Motor neuron (in vitro differentiated cells): ENCODE measurements at places on chromosomes 1 and 21. TPM values are rescaled to one million over a fixed set of nuclear protein-coding genes. Genes with fewer than 3 reads are reported as not detected.

DNA sequence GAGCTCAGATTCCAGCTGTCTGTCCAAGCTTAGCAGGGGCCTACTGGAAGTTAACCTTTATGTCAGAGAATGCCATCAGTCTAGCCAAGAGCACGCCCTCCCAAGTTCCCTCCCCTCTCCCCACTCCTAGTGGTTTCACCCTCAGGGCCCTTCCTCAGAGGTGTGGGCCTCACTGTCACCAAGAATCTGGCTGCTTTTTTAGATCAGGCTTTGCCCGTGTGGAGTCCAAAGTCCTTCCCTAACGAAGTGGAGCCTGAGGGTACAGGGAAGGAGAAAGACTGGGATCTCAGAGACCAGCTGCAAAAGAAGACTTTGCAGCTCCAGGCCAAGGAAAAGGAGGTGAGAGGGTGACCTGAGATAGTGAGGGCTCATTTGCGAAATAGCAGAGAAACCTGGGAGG lies 4.1 kb downstream of the C1orf74 start:
- ATAC-seq: no peak

- ATAC-seq: no peak
These were observed 18.0 kb downstream of the DUSP10 start for GRCh38 chr1:221723848-221724236.

- no peak for ATAC-seq
These were observed 13.8 kb downstream of the RGS4 start for GRCh38 chr1:163082971-163083370.

GRCh38 chr1:156241311-156241811 lies 623 bp upstream of the BGLAP start:
- ATAC-seq: no peak

DNA sequence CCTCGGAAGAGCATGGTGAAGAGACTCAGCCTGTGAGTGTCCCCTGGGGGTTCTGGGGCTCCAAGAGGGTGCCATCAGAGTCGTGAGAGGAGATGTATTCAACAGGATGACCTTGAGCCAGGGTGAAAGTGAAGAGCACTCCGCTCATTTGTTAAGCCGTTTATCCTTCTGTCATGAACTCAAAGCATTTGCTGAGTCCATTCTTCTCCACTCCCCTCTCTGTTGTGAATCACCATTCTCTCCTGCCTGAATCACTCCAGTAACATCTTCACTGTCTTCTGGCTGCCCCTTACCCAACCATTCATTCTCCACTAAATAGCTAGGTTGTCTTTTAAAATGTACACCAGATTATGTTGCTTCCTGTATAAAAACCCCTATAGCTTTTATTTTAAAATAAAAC lies 102.2 kb downstream of the RGL1 start:
- no peak for ATAC-seq

- no peak for ATAC-seq
These were observed 8.1 kb upstream of the TSPAN1 start for GRCh38 chr1:46166521-46167462.

GRCh38 chr1:112692681-112693080 lies 14.2 kb downstream of the RHOC start:
- no peak for ATAC-seq

DNA sequence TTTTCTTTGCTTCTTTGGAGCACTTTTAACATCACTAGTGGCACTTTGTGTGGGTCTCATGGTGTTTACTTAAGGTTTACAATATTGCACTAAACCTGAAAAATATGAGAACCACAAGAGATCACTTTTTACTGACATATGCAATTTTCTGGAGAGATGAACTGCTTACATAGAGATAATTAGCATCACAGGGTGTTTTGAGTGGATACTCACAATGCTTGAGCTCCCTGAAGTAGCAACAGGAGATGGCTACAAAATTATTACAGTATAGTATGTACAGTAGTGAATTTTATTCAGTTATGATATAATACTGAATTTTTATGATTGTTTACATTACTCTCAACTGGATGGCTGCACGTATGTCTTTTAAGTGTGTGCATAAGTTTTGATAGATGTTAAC lies 22.6 kb downstream of the RPRD2 start:
- no peak for ATAC-seq

- no peak for ATAC-seq
These were observed 33.1 kb downstream of the SIPA1L2 start for GRCh38 chr1:232596666-232597303.

GRCh38 chr1:6140413-6140812 lies 39.7 kb downstream of the CHD5 start:
- ATAC-seq: no peak

DNA sequence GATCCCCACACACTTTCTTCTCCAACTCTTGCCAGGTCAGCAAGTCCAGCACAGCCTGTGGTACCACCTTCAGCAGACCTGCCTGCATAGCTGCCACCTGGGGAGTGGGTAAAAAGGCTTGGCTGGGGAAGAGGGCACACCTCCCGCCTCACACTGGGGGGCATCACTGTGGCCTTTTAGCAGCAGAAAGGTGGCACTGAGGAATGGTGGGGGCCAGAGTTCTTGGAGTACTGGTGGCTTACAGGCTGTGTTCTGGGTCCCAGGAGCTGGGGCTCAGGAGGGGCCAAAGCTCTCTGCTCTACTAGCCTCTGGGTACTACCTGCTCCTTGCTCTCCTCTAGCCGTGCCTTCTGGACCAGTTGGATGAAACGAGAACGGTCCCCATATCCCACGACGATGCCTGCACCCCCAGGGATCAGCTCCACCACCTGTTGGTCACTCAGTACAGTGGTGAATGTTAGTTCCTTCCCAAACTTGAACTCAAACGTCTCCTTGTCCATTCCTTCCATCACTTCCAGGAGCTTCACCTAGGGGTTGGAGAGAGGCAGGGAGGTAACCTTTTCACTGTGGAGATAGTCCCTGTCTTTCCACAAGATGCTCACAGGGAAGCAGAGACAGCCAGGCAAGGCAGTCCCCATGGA lies 6.7 kb downstream of the HECTD3 start:
- no peak for ATAC-seq

DNA sequence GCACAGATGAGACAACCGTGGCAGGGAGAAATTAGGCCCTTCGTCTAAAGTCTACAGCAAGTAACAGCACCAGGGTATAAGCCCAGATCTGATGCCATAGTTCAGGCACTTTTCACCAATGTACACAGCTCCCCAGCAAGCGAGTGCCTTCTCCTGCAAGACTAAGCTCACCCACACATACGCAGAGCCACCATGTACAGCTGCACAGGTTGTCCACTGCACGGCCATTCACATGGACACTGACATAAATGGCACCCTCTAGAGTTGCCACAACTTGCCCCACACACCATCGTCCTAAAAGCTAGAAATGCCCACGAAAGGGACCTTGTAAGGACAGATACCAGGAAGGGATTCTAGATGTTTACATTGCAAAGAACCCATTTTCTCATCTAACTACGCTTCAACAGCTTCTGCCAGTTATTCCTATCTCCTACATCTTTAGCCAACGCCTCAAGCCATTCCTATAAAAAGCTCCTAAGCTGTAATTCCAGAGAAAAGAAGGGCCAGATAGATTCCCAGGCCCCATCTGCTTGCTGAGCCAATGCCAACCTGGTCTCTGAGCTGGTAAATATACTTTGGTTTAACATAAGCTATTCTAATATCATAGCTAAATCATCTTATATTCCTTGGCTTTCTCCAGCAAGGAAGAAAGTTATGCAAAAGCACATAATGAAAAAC lies 174.0 kb upstream of the KAZN start:
- no peak for ATAC-seq

DNA sequence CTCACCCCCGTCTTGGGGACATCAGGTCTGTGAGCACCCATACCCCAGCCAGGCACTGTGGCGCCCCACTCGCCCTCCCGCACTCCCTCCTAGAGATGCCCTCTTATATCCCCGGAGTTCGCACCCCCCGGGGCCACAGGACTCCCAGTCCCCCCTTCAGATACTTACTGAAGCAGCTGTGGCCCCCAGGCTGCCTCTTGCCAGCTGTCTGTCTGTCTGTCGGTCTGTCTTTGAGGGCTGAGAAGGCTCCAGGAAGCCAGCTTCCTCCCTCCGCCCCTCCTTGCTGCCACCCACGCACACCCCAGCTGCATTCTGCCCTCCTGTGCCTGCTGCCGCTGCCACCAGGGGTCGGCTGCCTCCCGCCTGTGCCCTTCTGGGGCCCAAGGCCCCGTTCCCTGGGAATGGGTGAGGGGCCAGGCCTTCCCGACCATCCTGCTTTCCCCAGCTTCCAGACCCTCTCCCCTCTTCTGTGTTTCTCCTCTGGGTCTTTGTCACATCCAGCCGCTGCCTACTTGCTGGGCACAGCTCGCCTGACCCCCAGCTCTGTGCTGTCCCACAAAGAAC lies at the start of gene PTPN7:
TSS of gene PTPN7 (minus strand) at position 226 of the 564 bp plus-strand sequence. CDS start 1,200 bp downstream, outside the sequence.
- no peak for ATAC-seq

DNA sequence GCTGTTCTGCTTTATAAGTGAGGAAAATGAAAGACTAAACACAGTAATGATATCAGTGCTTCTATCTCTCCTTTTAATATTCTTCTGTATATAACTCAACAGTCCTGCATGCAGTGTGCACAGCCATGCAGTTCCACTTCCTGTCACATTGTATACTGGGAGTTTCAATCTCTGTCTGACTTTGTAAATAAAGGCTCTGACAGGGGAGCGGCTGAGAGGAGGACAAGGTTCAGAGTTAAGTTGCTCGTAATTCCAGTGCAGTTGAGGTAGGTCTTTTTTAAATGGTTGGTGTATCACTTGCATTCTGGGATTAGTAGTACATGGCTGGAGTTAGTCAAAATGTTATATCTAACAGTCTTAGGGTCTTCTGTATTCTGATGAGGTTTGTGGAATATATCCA lies 264.5 kb downstream of the OLFM3 start:
- no peak for ATAC-seq

GRCh38 chr21:38263493-38263892 lies 6.7 kb downstream of the KCNJ15 start:
- no peak for ATAC-seq

- ATAC-seq: peak; percentile 92
These were observed 306.3 kb upstream of the DUSP10 start for GRCh38 chr1:222048094-222048595.

GRCh38 chr1:211493876-211494653 lies 2.1 kb upstream of the RD3 start:
- peak; percentile 43 for ATAC-seq

GRCh38 chr1:18134324-18135046 lies 26.9 kb downstream of the IGSF21 start:
- ATAC-seq: peak; percentile 60

- no peak for ATAC-seq
These were observed 284.4 kb upstream of the DUSP10 start for GRCh38 chr1:222026280-222026679.

GRCh38 chr1:4087530-4088420 lies 187.7 kb upstream of the C1orf174 start:
- no peak for ATAC-seq

DNA sequence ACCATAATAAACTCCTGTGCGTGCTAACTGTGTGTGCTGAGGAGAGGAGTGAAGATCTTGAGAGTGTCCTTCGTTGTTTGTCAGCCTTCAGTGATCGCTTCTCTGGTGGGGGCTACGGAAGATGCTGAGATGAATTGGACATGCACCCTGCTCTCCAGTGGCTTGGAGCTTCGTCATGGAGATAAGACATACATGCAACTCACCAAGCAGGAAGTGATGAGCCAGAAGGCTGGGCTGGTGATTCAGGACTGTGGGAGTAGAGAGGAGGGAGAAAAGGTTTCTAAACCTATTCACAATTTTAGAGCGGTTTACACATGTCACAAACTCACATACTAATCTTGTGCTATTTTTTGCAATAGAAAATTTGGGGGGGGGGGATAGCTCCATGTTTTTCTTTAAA lies 128.9 kb upstream of the ADAR start:
- peak; percentile 87 for ATAC-seq

- ATAC-seq: peak; percentile 29
These were observed 329.5 kb downstream of the LTN1 start for GRCh38 chr21:28663111-28663693.

DNA sequence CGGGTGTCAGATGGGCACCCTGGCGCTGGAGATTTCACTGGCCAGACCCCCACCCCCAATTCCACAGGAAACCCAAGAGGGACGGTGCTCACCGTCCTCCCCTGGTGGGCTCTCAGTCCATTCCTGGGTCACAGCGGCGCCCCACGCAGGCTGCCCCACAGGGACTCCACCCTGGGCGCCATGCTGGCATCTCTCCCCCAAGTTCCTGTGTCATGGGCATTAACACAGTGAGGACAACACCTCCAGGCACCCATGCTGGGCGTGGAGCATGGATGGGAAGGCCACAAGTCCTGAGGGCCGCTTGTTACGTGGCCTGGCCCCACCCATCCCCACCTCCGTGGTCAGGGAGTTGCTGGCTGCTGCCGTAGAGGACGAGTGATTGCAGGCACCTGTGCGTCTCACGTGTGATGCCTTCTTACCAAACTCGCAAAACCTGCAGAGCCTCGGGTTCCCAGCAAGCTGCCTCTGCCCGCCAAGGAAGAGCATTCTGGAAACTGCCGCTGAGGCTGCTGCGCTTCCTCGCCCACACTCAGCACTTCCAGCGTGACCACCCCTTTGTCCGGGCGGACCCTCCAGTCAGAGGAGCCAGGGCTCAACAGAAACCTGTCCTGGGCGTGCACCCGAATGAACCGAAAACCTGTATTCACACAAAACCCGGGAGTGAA lies 60.3 kb downstream of the SLX9 start:
- ATAC-seq: no peak

- no peak for ATAC-seq
These were observed 77.7 kb downstream of the SLC16A1 start for GRCh38 chr1:112878321-112878720.

HHIPL2 gene
- total RNA-seq: 0.36 and 0.59 TPM in 2 replicates

PACC1 gene
- 18.0 and 19.2 TPM in 2 replicates for total RNA-seq

CCDC27 gene
- total RNA-seq: 0.11 and 0.31 TPM in 2 replicates

SMPDL3B gene
- total RNA-seq: 0.16 TPM in 1 of 2 replicates, not detected in the other

WNT2B gene
- total RNA-seq: 3.6 and 5.4 TPM in 2 replicates

KCNE1 gene
- 1.8 and 3.1 TPM in 2 replicates for total RNA-seq

GOLT1A gene
- total RNA-seq: 0.57 and 1.9 TPM in 2 replicates

PTGER3 gene
- total RNA-seq: 1.8 and 2.1 TPM in 2 replicates

PLEKHA6 gene
- total RNA-seq: 37.6 and 42.0 TPM in 2 replicates

NOL9 gene
- total RNA-seq: 14.4 and 18.6 TPM in 2 replicates

DCST2 gene
- 0.22 and 1.4 TPM in 2 replicates for total RNA-seq
